Midbrain (tissue), 1 donor: ENCODE measurements at places on chromosomes 16 and 17.

- DNase-seq, result no peak
Measured at GRCh38 chr16:87484487-87485331, 8.1 kb downstream of the ZCCHC14 start.

- no peak for DNase-seq
Measured at GRCh38 chr17:9872852-9873251, 32.2 kb downstream of the RCVRN start.

DNA sequence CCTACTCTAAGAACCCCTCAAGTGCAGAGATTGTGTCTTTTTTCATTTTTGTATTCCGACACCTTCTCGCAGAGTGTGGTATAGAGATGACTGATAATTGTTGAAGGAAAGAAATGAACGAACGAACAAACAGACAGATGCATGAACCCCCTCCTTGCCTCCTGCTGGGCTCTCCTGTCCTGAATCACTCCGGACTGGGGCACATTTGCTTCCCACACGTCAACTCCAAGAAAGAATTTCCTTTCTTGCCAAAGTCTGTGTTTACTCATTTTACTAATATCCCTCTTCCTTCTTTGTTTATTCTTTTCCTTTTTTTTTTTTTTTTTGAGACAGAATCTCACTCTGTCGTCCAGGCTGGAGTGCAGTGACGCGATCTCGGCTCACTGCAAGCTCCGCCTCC, 37.5 kb upstream of the BHLHA9 start:
- DNase-seq, result no peak

GRCh38 chr16:24346734-24347133, 90.6 kb downstream of the CACNG3 start:
- no peak for DNase-seq

DNA sequence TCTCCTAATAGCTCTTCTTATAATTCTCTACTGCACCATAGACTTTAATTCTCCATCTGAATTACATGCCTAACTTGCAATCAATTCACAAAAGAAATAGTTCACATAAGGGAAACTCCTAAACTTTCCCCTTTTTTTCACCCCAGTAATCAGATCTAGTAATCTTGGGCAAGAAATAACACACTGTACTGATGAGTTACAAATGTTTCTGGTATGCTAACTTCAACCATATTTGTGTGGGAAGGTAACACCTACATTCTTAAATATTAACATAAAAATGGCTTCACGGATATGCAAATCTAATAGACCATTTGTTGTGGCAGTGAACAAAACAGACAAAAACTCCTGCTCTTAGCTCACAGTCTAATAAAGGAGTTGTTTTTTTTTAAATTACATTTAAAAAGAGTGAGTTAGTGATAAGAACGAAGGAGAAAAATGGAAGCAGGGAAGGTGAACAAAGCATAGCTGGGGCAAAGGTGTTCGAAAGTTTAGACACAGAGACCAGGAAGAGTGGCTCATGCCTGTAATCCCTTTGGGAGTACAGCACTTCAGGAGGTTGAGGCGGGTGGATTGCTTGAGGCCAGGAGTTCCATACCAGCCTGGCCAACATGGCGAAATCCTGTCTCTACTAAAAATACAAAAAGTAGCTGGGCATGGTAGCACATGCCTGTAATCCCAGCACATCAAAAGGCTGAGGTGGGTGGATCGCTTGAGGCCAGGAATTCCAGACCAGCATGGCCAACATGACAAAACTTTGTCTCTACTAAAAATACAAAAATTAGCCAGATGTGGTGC, 34.8 kb downstream of the CMTM3 start:
- DNase-seq, result no peak

DNA sequence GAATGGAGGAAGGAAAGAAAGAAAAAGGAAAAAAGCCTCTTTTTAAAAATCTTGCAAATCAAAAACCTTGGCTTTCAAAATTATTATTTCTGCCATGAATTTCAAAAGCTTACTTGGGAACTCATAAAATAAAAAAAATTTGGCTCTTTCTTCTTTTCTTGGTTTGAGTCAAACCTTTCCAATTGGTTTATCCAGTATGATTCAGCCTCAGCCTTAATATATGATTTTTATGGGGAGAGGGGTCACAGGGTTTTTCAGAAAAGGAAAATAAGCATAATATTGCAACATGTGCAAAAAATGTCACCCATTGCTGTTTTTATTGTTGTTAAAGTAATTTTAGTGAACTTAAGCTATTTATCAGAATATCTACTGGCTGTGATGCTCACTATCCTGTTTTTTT, 31.2 kb upstream of the HAPSTR1 start:
- DNase-seq, result no peak

GRCh38 chr17:2386400-2387085, 14.3 kb downstream of the MNT start:
- DNase-seq, result no peak

- peak; percentile 15 for DNase-seq
Measured at GRCh38 chr16:13767215-13767614, 152.7 kb upstream of the ERCC4 start.

DNA sequence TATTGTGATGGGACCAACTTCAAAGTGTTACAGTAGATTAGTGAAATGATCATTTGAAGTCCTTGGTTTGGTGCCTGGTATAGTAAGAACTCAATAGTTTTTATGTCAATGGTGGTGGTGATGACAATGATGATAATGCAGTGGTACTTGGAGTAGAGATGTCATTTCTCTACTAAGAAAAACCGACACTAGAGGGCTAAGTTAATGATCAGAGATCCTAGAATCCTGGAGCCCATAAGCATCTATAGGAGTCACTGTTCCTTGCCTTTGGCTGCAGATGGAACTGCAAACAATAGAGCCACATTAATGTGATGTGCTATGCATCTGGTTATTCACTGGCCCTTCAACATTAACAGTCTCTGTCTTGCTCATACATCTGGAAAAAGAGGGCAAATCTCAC, 103.8 kb downstream of the ANKFN1 start:
- DNase-seq, result no peak

GRCh38 chr17:66387392-66387981, 85.1 kb downstream of the PRKCA start:
- no peak for DNase-seq

- peak; percentile 20 for DNase-seq
Measured at GRCh38 chr17:63946440-63947363, 14.6 kb upstream of the CD79B start.

DNA sequence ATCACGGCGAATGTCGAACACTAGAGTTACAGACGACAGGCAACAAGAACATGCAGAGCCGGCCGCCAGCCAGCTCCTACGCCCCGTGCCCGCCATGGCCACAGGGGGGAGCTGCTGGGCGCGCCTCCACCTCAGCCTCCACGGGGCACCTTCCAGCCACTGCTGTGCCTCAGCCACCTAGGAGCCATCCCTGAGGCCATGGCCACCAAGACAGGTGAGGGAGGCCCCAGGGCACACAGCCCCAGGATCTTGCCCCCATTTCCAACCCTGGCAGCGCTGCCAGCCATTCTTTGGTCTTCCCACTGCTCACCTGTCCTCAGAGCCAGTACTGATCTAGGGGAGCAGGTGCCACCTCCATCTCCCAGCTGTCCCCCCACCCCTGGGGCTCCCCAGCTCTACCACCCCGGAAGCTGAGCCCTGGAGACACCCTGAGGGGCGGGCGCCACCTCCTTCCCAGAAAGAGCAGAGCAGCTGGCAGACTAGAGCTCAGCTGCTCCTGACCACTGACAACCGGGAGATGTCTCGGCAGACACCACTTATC, 11.8 kb downstream of the GNPTG start:
- peak; percentile 5 for DNase-seq

GRCh38 chr16:90044111-90044551, 24.9 kb upstream of the DBNDD1 start:
- no peak for DNase-seq

DNA sequence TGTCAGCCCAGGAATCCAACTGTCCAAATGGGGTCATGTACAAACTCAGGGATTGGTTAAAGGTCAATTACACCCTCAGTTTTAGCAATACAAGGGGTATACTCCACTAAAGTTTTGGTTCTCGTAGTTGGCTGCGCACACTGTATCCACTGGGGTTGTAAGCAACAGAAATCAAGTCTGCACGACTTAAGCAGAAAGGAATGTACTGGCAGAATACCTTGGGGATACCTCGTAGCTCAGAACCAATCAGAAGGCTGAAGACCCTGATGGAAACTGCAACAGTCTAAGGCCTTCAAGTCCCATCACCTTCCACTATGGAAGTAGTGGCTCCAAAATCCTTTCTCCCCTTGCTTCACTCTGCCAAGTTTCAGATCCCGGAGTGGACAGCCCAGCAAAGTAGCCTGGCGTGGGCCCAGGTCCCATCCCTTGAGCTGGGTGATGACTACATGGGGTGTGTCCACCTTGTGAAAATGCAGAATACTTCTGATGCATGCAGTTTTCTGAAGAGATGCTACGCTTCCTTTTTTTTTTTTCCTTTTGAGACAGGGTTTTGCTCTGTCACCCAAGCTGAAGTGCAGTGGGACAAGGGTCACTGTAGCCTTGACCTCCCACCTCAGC, 21.1 kb upstream of the RPH3AL start:
- no peak for DNase-seq

GRCh38 chr17:35729405-35729833, 2.0 kb upstream of the RASL10B start:
- DNase-seq, result no peak

GRCh38 chr17:49361902-49362722, at the start of gene ZNF652:
TSS of gene ZNF652 (minus strand) at chr17:49362250. CDS start at chr17:49317725, 44,525 bp downstream.
- peak; percentile 83 for DNase-seq

GRCh38 chr17:36730857-36731490, 129.6 kb downstream of the MRM1 start:
- no peak for DNase-seq

- DNase-seq, result no peak
Measured at GRCh38 chr16:50600582-50601283, 52.5 kb downstream of the NKD1 start.

- DNase-seq, result no peak
Measured at GRCh38 chr16:85832570-85833218, 33.2 kb downstream of the COX4I1 start.

- DNase-seq, result no peak
Measured at GRCh38 chr17:75411328-75412067, 6.0 kb upstream of the GRB2 start.

GRCh38 chr16:28511801-28512789, 5.5 kb upstream of the IL27 start:
- DNase-seq, result no peak

- DNase-seq, result peak; percentile 54
Measured at GRCh38 chr17:52035336-52035915, 123.1 kb downstream of the CA10 start.

DNA sequence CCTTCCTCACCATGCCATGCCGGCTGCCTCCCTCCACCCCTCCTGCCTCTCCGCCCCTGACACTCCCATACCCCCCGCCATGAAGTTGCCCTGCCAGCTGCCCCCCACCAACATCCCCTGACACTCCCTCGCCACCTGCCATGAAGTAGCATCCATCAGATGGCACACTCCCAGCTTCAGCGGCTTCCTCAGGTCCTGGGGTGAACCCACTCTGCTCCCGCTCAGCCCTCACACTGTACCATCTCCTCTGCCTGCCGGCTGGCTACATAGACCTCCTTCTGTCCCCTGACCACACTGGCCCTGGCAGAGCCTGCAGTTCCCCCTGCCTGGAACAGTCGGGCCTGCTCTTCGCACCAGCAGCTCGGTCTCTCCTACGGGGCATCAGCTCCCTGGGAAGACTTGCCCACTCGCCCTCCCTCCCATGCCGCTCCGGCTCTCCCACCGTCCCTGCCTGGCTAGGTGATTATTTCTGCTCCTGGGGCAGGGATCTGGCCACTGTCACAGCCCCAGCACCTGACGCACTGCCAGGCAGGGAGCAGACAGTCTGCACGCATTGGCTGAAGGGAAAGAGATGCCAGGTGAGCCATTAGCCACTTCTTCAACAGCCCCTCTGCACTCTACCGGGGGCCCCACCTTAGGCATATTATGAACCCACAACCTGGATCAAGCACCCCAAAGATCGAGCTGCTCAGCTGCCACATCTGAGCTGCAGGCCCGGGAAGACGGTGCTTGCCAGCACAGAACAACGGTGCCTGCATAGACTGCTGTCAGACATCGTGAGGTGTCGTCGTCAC, 9.0 kb downstream of the CANT1 start:
- no peak for DNase-seq

DNA sequence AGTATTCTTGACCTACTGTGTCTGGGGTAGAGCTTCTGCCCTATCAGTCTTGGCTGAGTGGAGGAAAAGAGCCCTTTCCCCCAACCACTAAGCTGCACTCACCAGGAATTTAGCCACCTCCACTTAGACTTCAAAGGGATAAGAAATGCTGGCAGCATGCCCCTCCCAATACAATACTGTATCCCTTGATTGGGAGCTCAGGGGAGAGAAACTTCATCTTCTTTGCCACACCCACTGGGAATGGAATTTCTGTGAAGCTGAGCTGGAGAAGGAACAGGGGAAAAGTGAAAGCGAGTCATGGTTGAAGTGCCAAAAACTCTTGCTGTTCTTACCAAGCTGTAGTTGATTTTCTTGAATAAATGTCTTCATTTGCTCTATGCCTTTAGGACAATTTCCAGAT, 68.8 kb downstream of the CEP112 start:
- no peak for DNase-seq

DNA sequence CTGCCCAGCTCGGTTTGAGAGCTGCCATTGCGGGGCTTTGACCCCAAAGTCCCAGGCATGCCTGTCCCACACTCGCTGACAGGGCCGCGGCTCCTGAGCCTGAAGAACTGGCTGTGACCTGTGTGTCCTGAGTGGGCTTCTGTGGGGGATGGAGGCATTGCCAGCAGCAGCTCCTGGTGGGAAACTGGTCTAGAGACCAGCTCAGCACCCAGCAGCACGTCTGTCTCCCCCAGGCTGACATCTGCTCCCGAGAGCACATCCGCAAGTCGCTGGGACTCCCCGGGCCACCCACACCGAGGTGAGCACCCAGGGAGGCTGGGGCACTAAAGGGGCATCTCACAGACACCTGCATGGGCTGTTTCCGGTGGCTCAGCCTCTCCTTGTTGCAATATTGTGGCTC, 13.4 kb downstream of the ENDOV start:
- DNase-seq, result no peak

DNA sequence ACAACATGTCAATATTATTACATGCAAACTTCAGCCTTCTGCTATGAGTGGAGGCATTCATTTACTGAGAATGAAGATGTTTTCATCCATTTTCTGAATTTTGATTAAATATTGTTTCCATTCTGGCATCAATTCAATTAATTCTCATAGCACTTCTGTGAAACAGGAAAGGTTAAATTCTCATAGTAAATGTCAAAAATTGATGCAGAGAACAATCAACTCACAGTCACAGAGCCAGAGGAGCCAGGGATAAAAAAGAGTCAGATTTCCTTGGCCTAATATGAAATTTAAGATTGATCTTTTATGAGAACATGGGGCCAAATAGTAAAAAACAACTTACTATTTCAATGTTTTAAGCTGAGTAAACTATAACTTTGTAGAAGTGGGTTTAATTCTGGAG, 183.8 kb upstream of the AXIN2 start:
- no peak for DNase-seq

GRCh38 chr17:13004336-13004735, 13.5 kb downstream of the ELAC2 start:
- no peak for DNase-seq

DNA sequence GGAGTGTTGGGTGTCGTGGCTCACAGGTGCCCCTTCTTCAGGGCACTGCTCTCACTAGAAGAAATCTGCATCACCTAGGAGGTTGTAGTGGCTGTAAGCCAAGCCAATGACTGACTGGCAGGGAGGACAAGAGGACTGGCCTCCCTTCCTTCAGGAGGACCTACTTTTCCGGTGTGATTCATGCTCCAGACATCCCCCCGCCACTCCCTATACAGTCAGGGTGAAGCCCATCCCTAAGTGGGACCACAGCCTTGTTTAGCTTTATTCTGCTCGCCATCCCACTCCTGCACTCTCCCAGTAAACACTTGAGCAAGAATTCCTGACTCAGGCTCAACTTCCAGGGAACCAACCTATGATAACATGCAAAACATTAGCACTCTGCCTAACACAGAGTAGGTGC, 67.0 kb downstream of the PLCG2 start:
- no peak for DNase-seq
